Activated CD8-positive, alpha-beta T cell treated with anti-CD3 and anti-CD28 coated beads for 36 hours (primary cell): ENCODE measurements at places on chromosomes 3 and 15.

- DNase-seq: no peak
- no peak overlapping the region for H3K27ac ChIP-seq
- no peaks in the 10 kb centered on the region for H3K27me3 ChIP-seq
- H3K4me3 ChIP-seq: no peak overlapping the region
- H3K36me3 ChIP-seq: no peaks in the 10 kb centered on the region
- H3K4me1 ChIP-seq: no peaks in the 10 kb centered on the region
Observed at GRCh38 chr3:122353215-122353614, 28.2 kb downstream of the CSTA start.

GRCh38 chr15:26729581-26729980, 43.3 kb downstream of the GABRB3 start:
- H3K27me3 ChIP-seq: no peaks in the 10 kb centered on the region
- H3K4me3 ChIP-seq: no peak overlapping the region
- no peak for DNase-seq
- H3K27ac ChIP-seq: no peak overlapping the region
- no peaks in the 10 kb centered on the region for H3K36me3 ChIP-seq
- H3K4me1 ChIP-seq: no peaks in the 10 kb centered on the region

- H3K27ac ChIP-seq: no peak overlapping the region
- no peak for DNase-seq
- peaks cover 9% of the 10 kb centered on the region for H3K4me1 ChIP-seq
- H3K4me3 ChIP-seq: no peak overlapping the region
- H3K27me3 ChIP-seq: no peaks in the 10 kb centered on the region
Observed at GRCh38 chr15:66634540-66634939, 67.5 kb upstream of the SMAD6 start.

DNA sequence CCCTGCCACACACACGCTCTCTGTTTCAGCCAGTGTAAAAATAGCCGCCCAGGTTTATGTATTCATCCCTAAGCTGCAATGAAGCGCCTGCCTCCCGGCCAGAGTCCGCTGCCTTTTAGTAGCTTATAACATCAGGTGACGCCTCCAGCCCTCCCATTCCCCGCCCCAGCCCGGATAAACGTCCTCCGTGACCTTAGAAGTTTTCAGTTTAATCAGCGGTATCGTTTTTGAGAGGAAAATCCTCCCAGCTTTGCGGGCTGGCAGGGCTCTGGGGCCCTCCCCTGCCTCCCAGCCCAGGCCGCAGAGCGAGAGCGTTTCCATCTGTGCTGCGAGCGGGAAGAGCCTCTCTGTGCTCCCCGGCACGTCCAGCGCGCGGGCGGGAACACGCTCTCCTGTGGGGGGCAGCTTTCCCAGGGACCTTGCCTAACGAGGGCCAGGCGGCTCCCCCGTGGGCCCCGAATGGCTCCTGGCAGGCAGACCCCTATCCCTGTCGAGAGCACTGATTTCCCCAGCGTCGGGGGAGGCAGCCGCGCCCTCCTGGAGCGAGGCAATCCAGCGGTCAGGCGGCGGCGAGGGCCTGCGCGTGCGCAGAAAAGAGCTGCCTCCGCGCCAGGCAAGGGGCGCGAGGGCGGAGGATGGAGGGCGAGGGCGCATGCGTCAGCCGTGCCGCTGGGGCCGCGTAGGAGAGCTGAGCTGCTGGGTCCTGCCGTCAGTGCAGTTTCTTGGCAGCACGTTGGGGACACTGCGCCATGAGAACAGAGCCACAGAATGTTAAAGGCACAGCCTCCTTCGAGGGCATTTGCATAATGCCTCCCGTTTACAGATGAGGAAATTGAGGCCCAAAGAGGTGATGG, 71.1 kb downstream of the CCNL1 start:
- H3K36me3 ChIP-seq: peaks cover 5% of the 10 kb centered on the region
- peak overlapping the region; percentile 96 for H3K27ac ChIP-seq
- no peaks in the 10 kb centered on the region for H3K27me3 ChIP-seq
- peak; percentile 97 for DNase-seq

DNA sequence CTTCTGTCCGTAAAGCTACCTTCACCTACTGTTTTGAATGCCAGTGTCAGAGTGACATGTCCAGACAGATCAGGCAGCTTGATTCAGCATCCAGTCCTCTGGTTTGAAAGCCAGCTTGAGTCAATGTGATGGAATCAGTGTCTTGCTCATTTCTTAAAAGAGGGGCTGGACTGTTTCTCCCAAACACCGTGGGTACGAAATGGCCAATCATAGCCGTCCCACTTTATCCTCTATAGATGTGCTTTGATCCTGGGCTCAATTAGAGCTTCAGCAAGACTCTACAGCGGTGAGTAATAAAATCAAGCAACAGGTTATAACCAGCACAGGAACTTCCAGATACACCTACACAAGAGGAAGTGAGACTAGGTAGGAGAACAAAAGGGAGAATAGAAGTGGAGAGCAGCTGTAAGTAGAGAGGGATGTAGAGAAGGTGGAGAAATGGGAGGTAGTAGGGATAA, 17.0 kb upstream of the OR5K1 start:
- no peak overlapping the region for H3K27ac ChIP-seq
- H3K4me1 ChIP-seq: peaks cover 13% of the 10 kb centered on the region
- no peak for DNase-seq
- H3K4me3 ChIP-seq: no peak overlapping the region
- no peaks in the 10 kb centered on the region for H3K36me3 ChIP-seq

GRCh38 chr15:67521783-67522568, 1.0 kb downstream of the C15orf61 start:
- peak overlapping the region; percentile 96 for H3K4me3 ChIP-seq
- H3K27me3 ChIP-seq: no peaks in the 10 kb centered on the region
- DNase-seq: no peak
- peak overlapping the region; percentile 98 for H3K27ac ChIP-seq

DNA sequence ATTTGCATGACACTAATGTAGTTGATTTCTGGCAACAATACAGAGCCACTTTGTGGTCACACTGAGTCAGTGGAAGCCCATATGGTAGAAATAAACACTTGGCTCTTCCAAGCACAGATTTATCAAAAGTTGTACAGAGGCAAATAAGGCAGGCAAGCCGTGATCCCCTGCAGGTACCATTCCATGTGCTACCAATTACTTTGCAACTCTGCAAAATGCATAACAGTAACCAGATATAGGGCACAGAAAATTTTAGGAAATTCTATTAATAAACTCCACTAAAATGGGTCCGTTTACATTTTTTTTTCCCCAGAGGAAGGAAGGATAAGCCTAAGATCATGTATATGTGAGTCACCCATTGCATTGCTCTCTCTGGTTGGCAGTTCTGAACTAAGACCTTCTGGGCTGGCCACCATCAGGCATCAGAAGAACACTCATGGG, 103.1 kb upstream of the PTX3 start:
- no peaks in the 10 kb centered on the region for H3K27me3 ChIP-seq
- no peaks in the 10 kb centered on the region for H3K4me1 ChIP-seq
- no peak overlapping the region for H3K27ac ChIP-seq
- DNase-seq: no peak
- no peak overlapping the region for H3K4me3 ChIP-seq

DNA sequence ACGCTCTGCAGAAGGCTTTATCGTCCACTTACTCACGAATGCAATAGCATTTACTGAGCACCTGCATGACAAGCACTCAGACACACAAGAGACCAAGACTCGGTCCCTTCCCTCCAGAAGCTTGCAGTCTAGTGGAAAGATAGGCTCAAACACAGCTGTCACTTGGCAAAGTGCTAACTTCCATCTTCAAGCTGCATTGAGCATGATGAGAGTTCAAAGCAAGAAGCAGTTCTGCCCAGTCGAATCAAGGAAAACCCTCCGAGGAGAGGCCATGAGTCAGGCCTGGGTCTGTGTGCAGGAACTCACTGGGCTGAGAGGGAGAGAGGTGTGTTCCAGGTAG, 51.5 kb downstream of the C3orf20 start:
- DNase-seq: no peak
- H3K4me3 ChIP-seq: no peak overlapping the region
- H3K27me3 ChIP-seq: no peaks in the 10 kb centered on the region
- no peaks in the 10 kb centered on the region for H3K4me1 ChIP-seq
- H3K36me3 ChIP-seq: no peaks in the 10 kb centered on the region

GRCh38 chr3:123847209-123847608, 36.9 kb downstream of the MYLK start:
- DNase-seq: no peak
- no peak overlapping the region for H3K4me3 ChIP-seq
- no peaks in the 10 kb centered on the region for H3K36me3 ChIP-seq
- no peaks in the 10 kb centered on the region for H3K4me1 ChIP-seq
- H3K27ac ChIP-seq: no peak overlapping the region

GRCh38 chr15:34679291-34679690, 75.5 kb downstream of the GJD2 start:
- H3K4me1 ChIP-seq: no peaks in the 10 kb centered on the region
- H3K27ac ChIP-seq: no peak overlapping the region
- no peak overlapping the region for H3K4me3 ChIP-seq
- no peak for DNase-seq
- peaks cover 6% of the 10 kb centered on the region for H3K27me3 ChIP-seq

- DNase-seq: no peak
- peaks cover 4% of the 10 kb centered on the region for H3K36me3 ChIP-seq
Observed at GRCh38 chr3:36904641-36905040, 40.2 kb downstream of the TRANK1 start.

- H3K27ac ChIP-seq: no peak overlapping the region
- DNase-seq: no peak
- H3K4me3 ChIP-seq: no peak overlapping the region
- H3K27me3 ChIP-seq: peaks cover 3% of the 10 kb centered on the region
Observed at GRCh38 chr15:99481113-99481950, 84.5 kb upstream of the MEF2A start.

DNA sequence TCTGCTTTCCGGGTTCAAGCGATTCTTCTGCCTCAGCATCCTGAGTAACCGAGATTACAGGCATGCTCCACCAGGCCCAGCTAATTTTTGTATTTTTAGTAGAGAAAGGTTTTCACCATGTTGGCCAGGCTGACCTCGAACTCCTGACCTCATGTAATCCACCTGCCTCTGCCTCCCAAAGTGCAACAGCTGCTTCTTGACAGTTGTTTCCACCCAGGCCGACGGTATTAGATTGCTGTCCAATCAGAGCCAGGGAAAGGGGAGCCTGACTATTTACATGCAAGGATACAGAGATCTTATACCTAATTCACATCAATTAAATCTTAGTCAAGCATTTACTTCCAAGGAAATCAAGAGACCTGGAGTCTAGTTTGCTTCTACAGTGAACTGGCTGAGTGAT, 4.0 kb upstream of the CAPN3 start:
- peaks cover 17% of the 10 kb centered on the region for H3K36me3 ChIP-seq
- no peaks in the 10 kb centered on the region for H3K4me1 ChIP-seq
- H3K27ac ChIP-seq: no peak overlapping the region
- H3K4me3 ChIP-seq: no peak overlapping the region
- DNase-seq: no peak
- H3K27me3 ChIP-seq: no peaks in the 10 kb centered on the region

DNA sequence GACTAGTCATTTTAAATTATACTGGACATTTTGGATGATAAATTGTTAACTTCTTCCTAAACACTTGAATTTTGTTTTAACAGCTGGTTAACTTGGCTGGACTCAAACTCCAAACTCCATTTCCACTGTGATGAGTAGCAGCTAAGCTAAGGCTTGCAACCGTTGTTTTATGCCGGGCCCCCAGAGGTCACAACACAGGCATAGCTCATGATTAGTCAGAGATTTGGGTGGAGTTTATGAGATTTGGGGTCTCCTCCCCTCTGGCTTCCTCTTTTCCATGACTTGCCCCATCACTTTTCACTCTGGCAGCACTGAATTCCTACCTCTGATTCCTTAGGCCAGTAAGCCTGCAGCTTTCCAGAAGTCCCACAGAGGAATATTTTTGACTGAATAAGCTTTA, 12.8 kb downstream of the THAP10 start:
- H3K27ac ChIP-seq: no peak overlapping the region
- no peak for DNase-seq
- H3K36me3 ChIP-seq: no peaks in the 10 kb centered on the region
- H3K27me3 ChIP-seq: peaks cover 18% of the 10 kb centered on the region

GRCh38 chr3:46921871-46922271, 44.4 kb downstream of the PTH1R start:
- no peak overlapping the region for H3K27ac ChIP-seq
- peaks cover 9% of the 10 kb centered on the region for H3K4me1 ChIP-seq
- no peak overlapping the region for H3K4me3 ChIP-seq
- no peak for DNase-seq
- no peaks in the 10 kb centered on the region for H3K27me3 ChIP-seq

DNA sequence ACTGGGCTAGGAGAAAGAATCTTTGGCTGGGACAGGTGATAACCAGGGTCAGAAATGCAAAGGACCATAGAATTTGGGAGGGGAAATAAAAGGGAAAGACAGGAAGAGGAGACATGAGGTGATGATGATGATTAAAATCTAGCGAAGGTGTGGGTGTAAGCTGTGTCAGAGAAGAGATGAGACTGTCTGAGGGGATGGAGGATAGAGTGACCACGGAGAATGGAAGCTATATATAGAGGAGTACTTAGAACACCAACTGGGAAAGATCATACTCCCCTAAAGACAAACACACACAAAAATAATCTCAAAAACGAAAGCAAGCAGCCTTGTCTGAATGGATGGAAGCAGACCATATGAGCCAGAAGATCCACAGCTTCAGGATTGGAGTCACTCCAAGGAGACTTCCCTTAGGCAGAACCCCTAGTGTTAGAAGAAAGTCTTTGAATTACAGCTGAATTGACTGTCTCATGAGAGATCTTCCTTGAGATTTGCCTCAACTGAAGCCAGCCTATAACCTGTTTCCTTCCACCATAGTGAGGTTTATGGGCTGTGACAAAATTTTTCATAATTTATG, 115.2 kb upstream of the DAZL start:
- peaks cover 2% of the 10 kb centered on the region for H3K36me3 ChIP-seq
- no peak for DNase-seq
- H3K27ac ChIP-seq: no peak overlapping the region
- H3K4me3 ChIP-seq: no peak overlapping the region

DNA sequence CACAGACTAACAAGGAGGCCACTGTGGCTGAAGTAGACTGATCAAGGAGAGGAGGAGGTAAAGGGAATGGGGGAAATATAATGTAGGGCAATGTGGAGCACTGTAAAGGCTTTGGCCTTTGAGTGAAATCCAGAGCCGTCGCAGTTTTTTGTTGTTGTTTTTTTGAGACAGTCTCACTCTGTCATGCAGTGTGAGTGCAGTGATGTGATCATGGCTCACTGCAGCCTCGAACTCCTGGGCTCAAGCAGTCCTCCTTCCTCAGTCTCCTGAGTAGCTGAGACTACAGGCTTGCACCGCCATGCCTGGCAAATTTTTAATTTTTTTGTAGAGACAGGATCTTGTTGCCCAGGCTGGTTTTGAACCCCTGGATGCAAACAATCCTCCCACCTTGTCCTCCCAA, 32.2 kb downstream of the PPP4R2 start:
- peaks cover 76% of the 10 kb centered on the region for H3K4me1 ChIP-seq
- no peak overlapping the region for H3K4me3 ChIP-seq
- H3K27me3 ChIP-seq: no peaks in the 10 kb centered on the region
- DNase-seq: no peak

- peaks cover 10% of the 10 kb centered on the region for H3K27me3 ChIP-seq
- H3K4me3 ChIP-seq: no peak overlapping the region
- H3K36me3 ChIP-seq: no peaks in the 10 kb centered on the region
- peaks cover 3% of the 10 kb centered on the region for H3K4me1 ChIP-seq
- no peak for DNase-seq
Observed at GRCh38 chr15:91302588-91303439, 202.8 kb downstream of the SV2B start.

- H3K4me3 ChIP-seq: no peak overlapping the region
- no peaks in the 10 kb centered on the region for H3K36me3 ChIP-seq
Observed at GRCh38 chr15:49466119-49466518, 43.1 kb downstream of the FGF7 start.

- H3K4me3 ChIP-seq: peak overlapping the region; percentile 100
- H3K4me1 ChIP-seq: peaks cover 46% of the 10 kb centered on the region
- no peaks in the 10 kb centered on the region for H3K27me3 ChIP-seq
- no peak for DNase-seq
Observed at GRCh38 chr3:52537726-52538421, 1.5 kb downstream of the UQCC5 start.
